RPMI7951 (cell line): ENCODE measurements at places on chromosomes 1 and 21.

GRCh38 chr1:18535391-18536210 is 54.9 kb downstream of the KLHDC7A start:
- DNase-seq: no peak

GRCh38 chr1:21773585-21773984 is 9.4 kb downstream of the USP48 start:
- no peak for DNase-seq

DNA sequence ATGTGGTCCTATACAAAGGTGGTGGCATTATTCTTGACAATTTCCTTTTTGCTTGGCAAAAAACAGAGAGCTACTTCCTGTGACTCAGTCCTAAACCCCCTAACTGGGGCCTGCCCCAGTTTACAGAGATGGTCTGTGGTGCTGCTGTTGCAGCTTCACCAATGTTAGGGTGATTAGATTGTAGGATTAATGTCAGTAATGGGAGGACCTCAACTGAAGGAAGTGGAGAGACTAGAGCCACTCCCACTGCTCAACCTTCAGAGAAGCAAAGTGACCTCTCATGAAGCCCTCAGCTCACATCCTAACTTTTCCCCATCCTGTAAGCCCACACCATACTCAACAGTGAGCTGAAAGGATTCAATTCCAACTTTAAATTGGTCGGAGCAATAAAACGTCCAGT is 3.6 kb downstream of the S100A6 start:
- no peak for DNase-seq

GRCh38 chr1:200423235-200423634 is 13.4 kb upstream of the ZNF281 start:
- no peak for DNase-seq

DNA sequence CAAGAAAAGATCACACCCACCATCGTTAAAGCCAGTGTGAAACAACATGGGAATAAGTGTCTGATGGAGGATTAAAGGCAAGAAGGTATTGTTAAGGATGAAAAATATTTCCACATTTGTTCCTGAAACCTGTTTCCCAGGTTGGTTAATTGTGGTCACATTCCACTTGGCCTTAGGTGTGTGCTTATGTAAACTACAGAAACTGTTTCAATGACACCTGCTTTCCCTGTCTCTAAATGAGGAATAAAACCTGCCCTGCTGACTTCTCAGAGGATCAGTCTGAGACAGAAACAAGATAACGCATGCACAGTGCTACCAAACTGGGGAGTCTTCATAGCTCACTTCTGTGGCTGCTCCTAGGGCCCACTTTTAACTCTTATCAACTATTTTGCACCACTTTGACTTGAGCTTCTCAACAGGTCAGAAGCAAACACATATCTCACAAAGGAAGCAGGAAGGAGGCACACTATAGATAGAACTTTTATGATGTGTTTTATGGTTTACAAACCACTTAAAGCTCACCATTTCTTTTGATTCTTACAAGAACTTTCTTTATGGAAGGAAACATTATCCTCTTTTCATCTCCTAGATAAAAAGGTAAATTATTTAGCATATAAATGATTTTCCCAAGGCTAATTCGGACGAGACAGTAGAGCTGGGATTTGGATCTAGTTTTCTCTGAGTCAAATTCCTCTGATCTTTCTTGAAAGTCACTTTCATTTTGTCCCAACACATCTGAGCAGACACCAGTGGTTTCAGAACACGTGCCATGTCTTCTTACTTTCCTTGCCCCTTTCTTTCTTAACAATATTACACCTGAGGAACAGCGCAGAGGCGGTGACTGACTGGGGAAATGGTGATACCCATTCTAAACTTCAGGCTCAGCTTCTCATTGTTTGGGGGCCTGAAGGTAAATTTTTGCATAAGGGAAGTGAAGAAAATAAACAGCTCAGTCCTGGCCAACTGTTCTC is 33.4 kb downstream of the CYP2J2 start:
- DNase-seq: no peak

- no peak for DNase-seq
Measured at GRCh38 chr1:76833151-76833550, 34.1 kb upstream of the ST6GALNAC5 start.

GRCh38 chr21:37241426-37241825 is 25.7 kb downstream of the VPS26C start:
- no peak for DNase-seq

- DNase-seq: no peak
Measured at GRCh38 chr1:6180268-6180706, at the start of gene CHD5. Gene CHD5, minus strand, starts transcription at chr1:6180321. Its CDS starts 298 bp downstream, at chr1:6180023.

GRCh38 chr1:6472391-6472790 is 6.4 kb upstream of the TNFRSF25 start:
- no peak for DNase-seq

GRCh38 chr1:235075048-235075776 is 53.4 kb downstream of the TOMM20 start:
- DNase-seq: peak; percentile 84

DNA sequence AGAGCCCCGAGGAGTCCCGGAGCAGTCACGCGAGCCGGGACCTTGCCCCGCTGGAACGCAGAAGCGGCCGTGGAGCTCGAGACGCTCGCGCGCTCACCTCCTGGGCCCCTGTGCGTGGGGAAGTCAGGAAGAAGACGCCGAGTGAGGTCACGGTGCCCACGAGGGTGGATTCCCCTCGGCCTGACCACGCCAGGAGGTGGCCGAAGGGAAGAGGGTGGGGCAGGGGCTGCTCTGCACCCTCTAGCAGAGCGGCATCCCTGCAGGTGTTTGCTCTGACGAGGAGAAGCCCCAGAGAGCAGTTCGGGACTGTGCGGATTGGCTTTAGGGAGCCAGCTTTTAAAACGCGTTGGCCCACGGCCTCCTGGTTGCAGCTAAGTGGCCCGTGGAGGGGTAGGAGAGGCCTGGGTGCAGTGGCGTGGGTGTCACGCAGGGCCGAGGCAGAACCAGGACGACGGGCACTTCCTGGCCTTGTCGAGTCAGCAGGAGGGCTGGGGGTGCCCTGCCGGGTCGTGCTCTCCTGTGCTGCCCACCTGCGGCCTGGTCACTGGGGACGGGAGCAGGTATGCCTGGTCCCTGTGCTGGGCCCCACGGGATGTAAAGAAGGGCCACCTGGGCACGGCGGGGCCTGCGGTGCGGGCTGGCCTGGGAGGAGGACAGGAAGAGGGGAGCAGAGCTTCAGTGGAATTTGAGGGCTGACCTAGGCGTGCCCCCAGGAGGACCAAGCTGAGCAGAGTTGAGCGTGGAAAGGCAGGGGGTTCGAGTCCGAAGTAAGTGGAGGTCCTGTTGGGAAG is 1.0 kb downstream of the PDXK start:
- no peak for DNase-seq

DNA sequence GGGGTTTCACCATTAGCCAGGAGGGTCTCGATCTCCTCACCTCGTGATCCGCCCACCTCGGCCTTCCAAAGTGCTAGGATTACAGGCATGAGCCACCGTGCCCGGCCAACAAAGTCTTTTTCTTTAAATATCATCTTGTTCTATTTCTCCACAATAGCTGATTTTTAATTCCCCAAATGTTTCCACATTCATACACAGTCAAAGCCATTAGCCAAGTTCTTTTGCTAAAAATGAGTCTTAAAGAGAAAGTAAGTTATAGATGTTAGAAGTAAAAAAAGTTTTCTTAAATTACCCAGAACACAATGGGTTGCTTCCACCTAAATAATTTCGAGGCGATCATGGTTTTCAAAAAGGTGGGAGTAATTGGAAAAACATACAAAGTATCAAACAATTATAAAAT is 30.6 kb downstream of the C2CD2 start:
- DNase-seq: no peak

- no peak for DNase-seq
Measured at GRCh38 chr21:46154955-46155513, 345 bp downstream of the FTCD start.

GRCh38 chr1:105830571-105831146 is 1225.8 kb upstream of the PRMT6 start:
- no peak for DNase-seq

GRCh38 chr21:45253180-45253579 is 34.5 kb downstream of the POFUT2 start:
- DNase-seq: peak; percentile 81

DNA sequence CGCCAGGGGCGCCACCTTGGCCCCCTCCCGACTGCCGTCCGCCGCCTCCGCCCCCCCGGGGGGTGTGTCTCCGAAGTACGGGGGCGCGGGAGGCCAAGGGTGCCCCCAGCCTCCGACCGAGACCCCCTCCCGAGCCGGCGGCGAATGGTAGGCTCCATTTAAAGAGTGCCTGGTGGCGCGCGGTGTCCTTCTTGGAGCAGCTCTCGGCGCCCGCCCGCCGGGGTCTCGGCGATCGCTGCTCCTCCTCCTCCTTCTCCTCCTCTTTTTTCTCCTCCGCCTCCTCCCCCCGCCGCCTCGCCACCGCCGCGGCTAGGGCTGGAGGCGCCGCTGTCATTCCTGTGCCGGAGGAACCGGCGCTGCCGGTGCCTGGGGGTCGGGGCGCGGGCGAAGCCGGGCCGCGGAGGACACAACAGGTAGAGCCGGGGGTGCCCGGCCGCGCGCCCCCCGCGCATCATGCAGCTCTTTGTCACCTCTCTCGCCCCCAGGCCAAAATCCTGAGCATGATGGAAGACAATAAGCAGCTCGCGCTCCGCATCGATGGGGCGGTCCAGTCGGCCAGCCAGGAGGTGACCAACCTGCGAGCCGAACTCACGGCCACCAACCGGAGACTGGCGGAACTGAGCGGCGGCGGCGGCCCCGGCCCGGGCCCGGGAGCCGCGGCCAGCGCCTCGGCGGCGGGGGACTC is at the start of gene KAZN:
Gene KAZN (plus strand): TSS at position 188 of the 685 bp plus-strand sequence.
- DNase-seq: no peak

GRCh38 chr1:42738678-42739226 is 1.3 kb downstream of the CLDN19 start:
- no peak for DNase-seq

- no peak for DNase-seq
Measured at GRCh38 chr1:218971156-218971555, 202.5 kb upstream of the LYPLAL1 start.

DNA sequence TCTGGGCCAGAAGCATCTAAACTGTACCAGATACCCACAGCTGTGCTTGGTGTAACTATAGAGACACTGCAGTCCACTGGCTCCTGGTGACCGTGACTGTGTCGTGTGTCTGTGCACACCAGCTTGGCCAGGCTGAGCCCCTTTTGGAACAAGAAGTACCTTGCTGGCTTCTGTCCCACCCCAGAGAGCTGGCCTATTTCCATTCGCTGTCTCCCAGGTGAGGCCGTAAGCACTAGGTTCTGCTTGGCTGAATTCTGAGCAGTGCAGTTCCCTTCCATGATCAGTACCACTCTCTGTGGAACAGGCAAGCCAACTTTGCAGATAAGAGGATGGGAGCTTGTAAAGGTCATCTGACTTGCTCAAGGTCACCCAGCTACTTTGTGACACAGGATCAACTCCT is 119.9 kb upstream of the DNAH14 start:
- no peak for DNase-seq

GRCh38 chr1:21514245-21514644 is 5.0 kb downstream of the ALPL start:
- no peak for DNase-seq

- no peak for DNase-seq
Measured at GRCh38 chr1:41361495-41362356, 492 bp downstream of the FOXO6 start.

- DNase-seq: no peak
Measured at GRCh38 chr1:229196404-229197264, 74.3 kb upstream of the RAB4A start.

DNA sequence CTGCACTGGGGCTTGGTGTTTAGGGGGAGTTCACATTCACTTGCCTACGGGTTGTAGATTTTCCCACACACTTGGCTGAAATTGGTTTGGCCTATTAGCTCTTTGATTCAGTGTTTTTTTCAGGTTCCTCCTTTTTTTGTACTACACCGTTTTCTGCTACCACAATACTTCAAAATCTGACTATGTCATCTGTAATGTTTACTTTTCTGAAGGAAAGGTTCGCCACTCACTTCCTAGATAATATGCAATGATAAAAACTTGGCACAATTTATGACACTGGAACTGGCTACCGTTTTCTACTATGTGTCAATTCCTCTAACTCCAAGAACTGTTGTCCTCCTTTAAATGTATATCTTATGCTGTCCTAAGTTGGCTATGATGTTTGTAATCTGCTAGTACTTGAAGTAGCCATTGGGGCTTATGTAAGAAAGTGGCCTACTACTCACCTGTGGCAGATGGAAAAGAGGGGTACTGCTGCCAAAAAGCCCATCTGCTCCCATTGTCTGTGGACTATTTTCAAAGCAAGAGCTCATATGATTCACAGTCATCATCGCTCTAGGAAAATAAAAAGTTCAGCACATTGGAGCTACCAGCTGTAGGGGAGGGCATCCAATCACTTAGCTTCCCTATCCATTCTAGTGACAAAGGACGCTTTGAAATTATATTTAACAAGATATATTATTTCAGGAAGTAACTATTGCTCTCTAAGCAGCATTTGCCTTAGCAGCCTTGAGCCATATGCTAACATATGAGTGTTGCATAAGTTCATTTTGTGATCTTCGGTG is 42.4 kb upstream of the BACH1 start:
- no peak for DNase-seq

DNA sequence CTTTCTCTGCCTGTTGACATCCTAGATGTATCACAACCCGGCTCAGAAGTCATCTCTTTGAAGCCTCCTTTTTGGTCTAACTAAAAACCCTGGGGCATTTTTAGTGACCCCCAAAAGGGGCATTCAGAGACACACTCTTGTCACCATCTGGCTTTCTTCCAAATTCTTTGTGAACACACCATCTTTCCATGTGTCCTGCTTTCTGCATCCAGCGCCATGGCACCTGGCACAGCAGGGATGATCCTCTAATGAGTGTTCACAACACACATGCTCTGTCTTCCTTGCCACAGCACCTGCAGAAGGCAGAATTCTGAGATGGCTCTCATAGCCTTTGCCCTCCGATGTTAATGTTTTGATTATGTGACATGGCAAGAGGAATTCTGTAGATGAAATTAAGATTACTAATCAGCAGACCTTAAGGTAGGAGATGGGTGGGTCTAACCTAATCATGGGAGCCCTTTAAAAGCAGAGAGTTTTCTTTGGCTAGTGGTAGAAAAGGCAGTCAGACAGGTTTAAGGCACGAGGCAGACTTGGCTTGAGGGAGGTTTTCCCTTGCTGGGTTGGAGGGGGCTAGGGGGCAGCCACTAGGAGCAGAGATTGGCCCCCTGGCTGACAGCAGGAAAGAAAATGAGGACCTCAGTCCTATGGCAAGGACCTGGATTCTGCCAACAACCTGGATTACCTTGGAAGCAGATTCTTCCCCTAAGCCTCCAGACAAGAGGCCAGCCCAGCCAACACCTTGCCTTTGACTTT is 4.9 kb upstream of the TMEM61 start:
- DNase-seq: no peak

- DNase-seq: no peak
Measured at GRCh38 chr1:163085904-163086268, 16.7 kb downstream of the RGS4 start.

GRCh38 chr1:9247894-9248293 is 13.3 kb downstream of the H6PD start:
- DNase-seq: no peak

- DNase-seq: peak; percentile 81
Measured at GRCh38 chr1:223401873-223402789, 8.9 kb downstream of the CCDC185 start.
